ENCODE measurements at places on chromosomes 6 and 20.
A peak's percentile ranks its signal among the peaks of the same experiment; 100 is the strongest.

GRCh38 chr20:57245997-57246396 lies 20.4 kb downstream of the BMP7 start:
- DNase-seq: no peak

GRCh38 chr20:10591946-10592521 lies 81.8 kb downstream of the JAG1 start:
- no peak for DNase-seq

DNA sequence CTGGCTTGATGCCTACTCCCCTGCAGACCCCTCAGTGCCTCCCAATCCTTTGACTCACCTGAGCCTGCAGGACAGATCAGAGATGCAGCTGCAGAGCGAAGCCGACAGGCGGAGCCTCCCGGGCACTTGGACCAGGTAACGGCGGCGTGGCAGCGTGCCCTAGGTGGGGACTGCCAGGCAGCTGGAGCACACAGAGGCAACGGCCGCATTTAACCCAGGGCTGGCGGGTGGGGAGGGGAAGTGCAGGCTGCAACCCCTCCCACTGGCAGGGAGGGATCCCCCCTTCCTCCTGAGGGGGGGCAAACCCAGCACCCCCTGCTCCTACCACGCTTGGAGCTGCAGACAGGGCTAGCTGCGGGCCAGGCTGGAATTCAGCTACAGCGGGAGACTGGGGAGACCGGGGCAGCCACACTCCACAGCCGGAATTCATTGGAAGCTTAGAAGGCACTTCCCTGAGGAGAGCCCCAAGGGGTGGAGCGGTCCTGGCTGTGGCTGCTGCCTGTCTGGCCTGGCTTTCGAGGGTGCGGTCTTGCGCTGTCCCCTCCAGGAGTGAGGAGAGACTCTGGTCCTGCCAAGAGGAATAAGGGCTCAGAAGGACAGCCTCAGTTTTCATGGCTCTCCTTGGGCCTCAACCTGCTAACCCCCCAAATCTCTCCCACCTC lies at the start of gene MATN4:
TSS of gene MATN4 (minus strand) at position 183 of the 662 bp plus-strand sequence. CDS start 2,717 bp downstream, outside the sequence.
- DNase-seq: no peak

GRCh38 chr6:149335924-149336608 lies 18.6 kb downstream of the TAB2 start:
- peak; percentile 70 for DNase-seq

GRCh38 chr6:115717472-115717871 lies 343.2 kb downstream of the FRK start:
- no peak for DNase-seq
